Posterior vena cava (tissue), 2 donors: ENCODE measurements at places on chromosomes 11 and 22. TPM values are rescaled to one million over a fixed set of nuclear protein-coding genes. Genes with fewer than 3 reads are reported as not detected.

Gene CASP12
- total RNA-seq, result 1.5 TPM

Gene OR2D2
- not detected for total RNA-seq

Gene MAPK8IP2
- 0.56 TPM for total RNA-seq

Gene RASD2
- 13.0 TPM for total RNA-seq

Gene CNIH2
- total RNA-seq, result not detected

Gene BRSK2
- 1.0 TPM for total RNA-seq

Gene APOC3
- total RNA-seq, result not detected

Gene ASCL2
- 0.69 TPM for total RNA-seq

Gene GRK3
- total RNA-seq, result 8.2 TPM

Gene MRGPRX4
- total RNA-seq, result not detected

Gene FADS3
- total RNA-seq, result 106 TPM

Gene RTL10
- 8.6 TPM for total RNA-seq

Gene MUC2
- total RNA-seq, result not detected

Gene HYLS1
- 5.0 TPM for total RNA-seq

Gene GGTLC2
- not detected for total RNA-seq

Gene SLC22A8
- not detected for total RNA-seq

Gene CASP1
- 14.9 TPM for total RNA-seq

Gene APOA1
- 0.79 TPM for total RNA-seq

Gene DLG2
- total RNA-seq, result 17.2 TPM

Gene APOL6
- 12.6 TPM for total RNA-seq

Gene TMEM258
- total RNA-seq, result 84.7 TPM

Gene CRYBB1
- 2.5 TPM for total RNA-seq

Gene SAA1
- 324 TPM for total RNA-seq

Gene CSNK2A3
- total RNA-seq, result 2.6 TPM

Gene HTR3B
- total RNA-seq, result not detected

Gene SPDYC
- not detected for total RNA-seq

Gene OTOG
- total RNA-seq, result not detected

Gene LIF
- total RNA-seq, result 8.1 TPM

Gene ST14
- 4.9 TPM for total RNA-seq

Gene HPX
- 1.2 TPM for total RNA-seq

Gene SH3BP1
- total RNA-seq, result 7.4 TPM

Gene NAV2
- 69.2 TPM for total RNA-seq

Gene CRYBB2
- total RNA-seq, result not detected
